ENCODE measurements at places on chromosomes 5 and 9.

- no peak for DNase-seq
- no peaks in the 10 kb centered on the region for H3K36me3 ChIP-seq
- H3K27ac ChIP-seq: no peak overlapping the region
- no peak overlapping the region for H3K4me3 ChIP-seq
These were observed 94.0 kb upstream of the RAPGEF1 start for GRCh38 chr9:131833906-131834305.

- no peak overlapping the region for H3K4me3 ChIP-seq
- peaks cover 32% of the 10 kb centered on the region for H3K27me3 ChIP-seq
- no peak for DNase-seq
- H3K27ac ChIP-seq: no peak overlapping the region
- H3K4me1 ChIP-seq: no peaks in the 10 kb centered on the region
These were observed 160.6 kb downstream of the OLFM1 start for GRCh38 chr9:135248111-135248510.

- H3K27me3 ChIP-seq: peaks cover 48% of the 10 kb centered on the region
- H3K36me3 ChIP-seq: peaks cover 3% of the 10 kb centered on the region
- no peak overlapping the region for H3K4me3 ChIP-seq
- H3K27ac ChIP-seq: no peak overlapping the region
- peaks cover 34% of the 10 kb centered on the region for H3K4me1 ChIP-seq
These were observed 8.7 kb downstream of the PCDH1 start for GRCh38 chr5:141869514-141869913.

- H3K4me3 ChIP-seq: no peak overlapping the region
- H3K36me3 ChIP-seq: no peaks in the 10 kb centered on the region
- H3K27ac ChIP-seq: no peak overlapping the region
These were observed 208.4 kb downstream of the CD180 start for GRCh38 chr5:66987949-66988838.

- DNase-seq: no peak
- peaks cover 9% of the 10 kb centered on the region for H3K4me1 ChIP-seq
- H3K36me3 ChIP-seq: no peaks in the 10 kb centered on the region
These were observed 26.6 kb downstream of the LHX6 start for GRCh38 chr9:122202111-122202510.

DNA sequence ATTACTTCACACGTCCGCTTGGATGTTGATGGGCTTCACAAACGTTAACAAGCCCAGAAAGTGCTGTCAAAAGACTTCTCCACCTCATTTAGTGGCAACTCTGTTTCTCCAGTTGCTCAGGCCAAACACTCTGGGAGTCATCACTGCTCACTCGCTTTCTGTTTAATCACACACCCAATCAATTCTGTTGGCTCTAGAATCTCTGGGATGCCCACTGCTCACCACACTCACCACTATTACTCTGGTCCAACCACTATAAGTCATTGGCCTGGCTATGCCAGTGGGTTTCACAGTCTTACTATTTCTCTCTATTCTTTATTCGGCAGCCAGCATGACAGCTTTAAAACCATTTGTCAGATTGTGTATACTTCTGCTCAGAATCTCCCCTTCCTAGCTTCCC is 163.5 kb downstream of the KDM4C start:
- H3K4me3 ChIP-seq: no peak overlapping the region
- H3K4me1 ChIP-seq: no peaks in the 10 kb centered on the region
- H3K36me3 ChIP-seq: peaks cover 3% of the 10 kb centered on the region
- DNase-seq: no peak
- H3K27ac ChIP-seq: no peak overlapping the region

DNA sequence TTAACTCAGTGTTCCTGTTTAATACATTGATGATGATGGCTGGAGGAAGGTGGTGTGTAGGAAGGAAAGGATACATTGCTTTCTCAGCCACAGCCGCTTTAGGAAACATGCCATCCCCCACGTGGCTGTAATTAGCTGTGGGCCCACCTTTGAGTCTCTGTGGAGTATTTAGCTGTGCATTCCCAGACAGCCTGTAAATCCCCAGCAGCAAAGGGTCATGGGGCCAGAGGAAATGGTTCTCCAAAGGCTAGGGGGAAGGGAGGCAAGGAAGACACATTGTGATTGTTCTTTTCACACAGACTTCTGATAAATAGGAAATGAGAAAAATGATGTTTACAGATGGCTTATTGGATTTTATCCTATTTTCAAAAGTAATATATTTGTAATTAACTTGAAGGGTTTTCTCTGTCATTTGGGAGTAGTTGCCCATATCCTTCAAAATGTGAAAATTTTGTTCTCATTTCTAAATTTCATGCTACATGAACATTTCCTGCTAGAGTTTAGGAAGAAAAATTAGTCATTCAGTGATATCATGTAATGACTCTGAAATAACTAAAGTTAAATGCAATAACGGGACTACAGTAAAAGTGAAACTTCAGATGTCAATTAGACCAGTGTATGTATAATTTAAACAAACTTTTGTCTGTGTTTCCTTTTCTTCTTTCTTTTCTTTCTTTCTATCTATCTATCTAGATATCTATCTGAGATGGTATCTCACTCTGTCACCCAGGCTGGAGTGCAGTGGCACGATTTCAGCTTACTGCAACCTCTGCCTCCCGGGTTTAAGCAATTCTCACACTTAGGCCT is 24.3 kb upstream of the F2R start:
- no peak overlapping the region for H3K27ac ChIP-seq
- H3K36me3 ChIP-seq: peaks cover 4% of the 10 kb centered on the region
- H3K4me1 ChIP-seq: peaks cover 18% of the 10 kb centered on the region
- peak overlapping the region; percentile 9 for H3K4me3 ChIP-seq

- H3K27ac ChIP-seq: no peak overlapping the region
- no peak for DNase-seq
- H3K4me3 ChIP-seq: no peak overlapping the region
- peaks cover 14% of the 10 kb centered on the region for H3K4me1 ChIP-seq
These were observed 51.4 kb downstream of the COL5A1 start for GRCh38 chr9:134693011-134693410.

GRCh38 chr9:68555437-68556150 is 14.9 kb upstream of the TMEM252 start:
- H3K4me3 ChIP-seq: no peak overlapping the region
- H3K4me1 ChIP-seq: peaks cover 10% of the 10 kb centered on the region
- H3K36me3 ChIP-seq: no peaks in the 10 kb centered on the region
- no peak for DNase-seq
- H3K27ac ChIP-seq: no peak overlapping the region
- H3K27me3 ChIP-seq: no peaks in the 10 kb centered on the region
